ENCODE measurements at places on chromosomes 6 and 20.

GRCh38 chr20:40754339-40754943 is 65.4 kb upstream of the MAFB start:
- DNase-seq = no peak

DNA sequence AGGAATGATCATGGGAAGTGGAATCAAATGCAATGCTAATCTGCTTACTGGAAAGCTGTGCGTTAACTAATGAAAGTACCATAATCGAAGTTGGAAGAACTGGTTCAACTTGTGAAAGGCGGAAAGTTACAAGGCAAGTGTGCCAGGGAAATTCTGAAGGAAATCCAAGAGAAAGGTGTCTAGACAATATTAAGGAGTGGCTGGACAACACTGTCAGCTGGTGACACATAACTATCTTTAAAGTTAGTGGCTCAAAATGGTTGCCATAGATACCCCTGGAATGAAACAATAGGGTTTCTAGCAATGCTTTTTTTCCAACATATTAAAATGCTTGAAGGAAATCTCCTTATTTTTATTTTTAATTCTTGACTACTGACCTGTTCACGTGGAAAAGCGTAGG is 90.4 kb downstream of the BMP2 start:
- DNase-seq = no peak

DNA sequence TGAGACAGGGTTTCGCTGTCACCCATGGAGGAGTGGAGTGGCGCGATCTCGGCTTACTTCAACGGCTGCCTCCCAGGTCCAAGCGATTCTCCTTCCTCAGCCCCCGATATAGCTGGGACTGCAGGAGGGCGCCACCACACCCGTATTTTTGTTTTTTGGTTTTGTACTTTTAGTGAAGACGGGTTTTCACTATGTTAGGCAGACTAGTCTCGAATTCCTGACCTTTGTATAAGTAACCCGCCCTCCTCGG is 115.4 kb upstream of the BTN3A2 start:
- DNase-seq = no peak

GRCh38 chr6:111480988-111481822 is 1.8 kb downstream of the REV3L start:
- no peak for DNase-seq

DNA sequence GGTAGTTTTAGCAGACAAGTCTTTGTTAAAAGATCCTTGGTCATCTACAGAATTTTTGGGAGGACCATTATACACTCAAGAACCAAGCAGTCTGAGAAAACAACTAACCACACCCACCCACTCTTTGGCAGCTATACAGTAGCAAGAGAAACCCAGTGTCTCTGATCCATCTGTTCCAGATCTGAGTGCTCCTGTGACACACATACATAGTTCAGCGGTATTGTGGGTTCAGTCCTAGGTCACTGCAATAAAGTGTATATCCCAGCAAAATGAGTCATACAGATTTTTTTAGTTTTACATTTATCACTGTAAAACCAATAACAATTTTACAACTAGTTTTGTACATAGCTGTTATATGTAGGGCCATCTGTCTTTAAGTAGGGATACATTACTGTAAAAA is 47.4 kb upstream of the PAK5 start:
- DNase-seq = no peak

- no peak for DNase-seq
Observed at GRCh38 chr6:54291738-54292137, 16.5 kb upstream of the TINAG start.

DNA sequence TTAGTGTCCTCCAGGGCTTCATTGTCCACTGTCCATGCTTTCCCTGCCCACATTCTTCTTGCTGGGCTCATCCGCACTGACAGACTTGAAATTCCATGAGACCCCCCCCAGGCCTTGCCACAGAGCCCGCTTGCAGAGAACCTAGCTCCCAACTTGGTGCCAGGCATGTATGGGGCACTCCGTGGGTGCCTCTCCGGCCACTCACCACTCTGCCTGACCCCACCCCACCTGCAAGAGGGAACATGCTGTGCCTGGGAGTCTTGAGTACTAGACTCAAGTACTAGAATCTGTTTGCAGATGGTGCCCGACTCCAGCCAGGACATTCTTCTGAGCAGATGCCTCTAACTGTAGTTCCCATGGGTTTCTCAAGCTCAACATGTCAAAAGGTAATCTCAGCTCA is 47.9 kb downstream of the TRERF1 start:
- no peak for DNase-seq

DNA sequence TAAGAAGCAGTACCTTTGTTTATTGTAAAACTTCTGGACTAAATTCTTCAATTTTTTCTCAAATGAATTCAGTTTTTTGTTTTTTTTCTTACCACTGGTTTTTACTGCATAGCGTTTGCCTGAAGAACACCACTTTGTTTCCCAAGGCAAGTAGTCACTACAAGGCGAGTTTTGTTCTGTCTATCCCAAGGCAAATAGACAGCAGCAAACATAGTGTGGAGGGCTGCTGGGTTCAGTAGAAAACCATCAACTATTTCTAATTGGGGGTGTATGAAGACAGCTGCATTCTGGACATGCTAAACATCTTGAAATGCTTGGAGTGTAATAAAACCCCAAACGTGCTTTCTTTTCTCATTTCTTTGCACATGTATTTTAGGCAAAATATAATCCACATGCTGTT is 197.4 kb downstream of the ESR1 start:
- no peak for DNase-seq

GRCh38 chr6:35967076-35967774 is 46.3 kb upstream of the SRPK1 start:
- DNase-seq = no peak

DNA sequence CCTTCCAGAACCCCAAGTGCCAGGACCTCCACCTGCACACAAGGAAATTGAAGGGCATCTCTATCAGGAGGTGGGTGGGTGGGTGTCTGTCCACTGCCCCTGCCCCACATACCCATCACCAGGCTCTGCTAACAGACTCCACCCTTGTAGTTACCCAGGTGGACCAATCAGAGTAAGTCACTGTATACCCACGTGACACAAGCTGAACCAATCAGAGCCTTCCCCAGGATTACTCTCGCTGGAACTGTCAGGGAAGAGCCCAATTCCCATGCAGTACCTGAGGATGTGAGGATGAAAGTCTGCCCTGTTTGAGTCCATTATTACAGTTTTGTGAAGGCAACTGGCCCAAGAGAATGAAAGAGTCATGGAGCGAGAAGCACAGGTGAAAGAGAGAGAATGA is 4.2 kb downstream of the OCSTAMP start:
- DNase-seq = no peak

- no peak for DNase-seq
Observed at GRCh38 chr20:10639737-10640556, 33.9 kb downstream of the JAG1 start.

GRCh38 chr6:154138793-154139192 is 99.8 kb downstream of the OPRM1 start:
- no peak for DNase-seq

GRCh38 chr6:151577257-151577656 is 83.4 kb downstream of the CCDC170 start:
- no peak for DNase-seq

- DNase-seq = no peak
Observed at GRCh38 chr6:42722497-42722896, at the start of gene PRPH2. Gene PRPH2 (minus strand): TSS chr6:42722597. CDS start chr6:42722334, 263 bp downstream.

Data from stimulated activated CD4-positive, alpha-beta T cell treated with anti-CD3 and anti-CD28 coated beads, TNF-alpha, amount 100 ng/mL, for 1 hour (primary cell).